Prostate gland (tissue), 2 donors: ENCODE measurements at places on chromosomes 12 and 14. TPM values are rescaled to one million over a fixed set of nuclear protein-coding genes. Genes with fewer than 3 reads are reported as not detected.

Gene CCND2
- 46.1 TPM for total RNA-seq

GRCh38 chr14:94381149-94382030 lies 7.0 kb downstream of the SERPINA1 start:
- no peak for DNase-seq

- DNase-seq = no peak
These were observed 203.7 kb downstream of the PTPRO start for GRCh38 chr12:15526033-15526432.

GRCh38 chr12:74538491-74539258 lies 1.0 kb downstream of the ATXN7L3B start:
- DNase-seq = no peak
